ENCODE measurements at places on chromosomes 5 and 9.

DNA sequence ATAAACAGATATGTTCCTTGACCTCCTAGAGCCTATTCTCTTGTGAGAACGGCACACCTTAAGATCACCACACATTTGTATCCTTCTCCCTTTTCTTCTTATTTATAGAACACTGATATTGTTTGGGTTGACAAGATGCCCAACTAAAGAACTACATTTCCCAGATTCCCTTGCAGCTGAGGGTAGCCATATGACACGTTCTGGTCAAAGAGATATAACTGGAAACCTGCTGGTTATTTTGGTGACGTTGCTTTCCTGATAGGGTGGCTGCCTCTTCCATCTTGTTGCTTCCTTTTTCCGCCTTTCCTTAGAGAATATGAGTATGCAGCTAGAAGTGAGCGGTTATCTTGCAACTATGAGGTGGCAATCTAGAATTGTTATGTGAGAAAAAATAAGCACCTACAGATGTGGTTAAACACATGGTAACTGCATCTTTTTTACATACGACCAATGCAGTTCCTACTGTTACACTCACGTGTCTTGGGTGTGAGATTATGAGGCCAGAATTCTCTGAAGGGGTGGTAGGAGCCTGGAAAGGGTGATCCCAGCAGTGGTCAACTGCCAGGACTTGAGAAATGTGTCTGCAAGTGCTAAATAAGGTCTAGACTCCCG is 72.9 kb downstream of the SEC61B start:
- no peak for DNase-seq

GRCh38 chr5:136104306-136104965 is 28.2 kb upstream of the SMAD5 start:
- no peak for DNase-seq

DNA sequence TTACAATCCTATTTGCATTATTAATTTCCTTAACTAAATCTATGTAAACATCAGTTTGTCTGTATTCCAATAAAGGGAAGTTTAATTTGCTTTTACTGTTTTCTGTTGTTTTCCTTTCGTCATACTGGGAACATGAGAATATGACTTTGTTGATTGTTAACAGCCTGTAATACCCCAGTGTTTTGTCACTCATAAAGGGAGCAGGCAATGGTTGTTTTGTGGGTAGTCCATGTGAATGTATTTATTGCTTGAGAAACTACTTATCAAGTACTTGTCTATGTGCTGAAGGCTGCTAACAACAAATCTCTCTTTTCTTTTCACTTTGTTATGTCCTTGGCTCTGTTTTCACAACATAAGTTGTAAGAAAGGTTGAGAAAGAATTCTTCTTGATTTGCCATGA is 1070.2 kb upstream of the ACO1 start:
- DNase-seq = no peak

DNA sequence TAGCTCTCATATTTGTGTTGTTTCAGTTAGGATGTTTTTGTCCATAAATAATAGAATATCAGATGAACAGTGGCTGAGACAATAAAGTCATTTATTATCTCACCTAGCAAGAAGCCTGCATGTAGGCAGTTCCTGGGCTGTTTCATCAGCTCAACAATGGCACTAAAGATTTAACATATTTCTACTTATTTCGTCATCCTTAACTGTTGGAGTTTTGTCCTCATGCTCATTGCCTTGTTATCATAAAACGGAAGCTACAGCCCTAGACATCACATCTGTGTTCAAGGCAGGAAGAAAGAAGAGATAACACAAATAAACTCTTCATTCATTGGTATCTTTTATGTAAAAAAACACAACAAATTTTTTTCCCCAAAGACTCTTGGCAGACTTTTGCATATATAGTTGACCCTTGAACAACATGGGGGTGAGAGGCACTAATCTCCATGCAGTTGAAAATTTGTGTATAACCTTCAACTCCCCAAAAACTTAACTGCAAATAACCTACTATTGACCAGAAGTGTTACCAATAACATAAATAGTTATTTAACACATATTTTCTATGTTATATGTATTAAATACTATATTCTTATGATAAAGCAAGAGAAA is 277.2 kb upstream of the ADRA1B start:
- no peak for DNase-seq

- no peak for DNase-seq
These were observed 169.3 kb downstream of the DCP2 start for GRCh38 chr5:113145757-113146387.

- no peak for DNase-seq
These were observed 170.3 kb upstream of the PRR16 start for GRCh38 chr5:120293796-120294195.

DNA sequence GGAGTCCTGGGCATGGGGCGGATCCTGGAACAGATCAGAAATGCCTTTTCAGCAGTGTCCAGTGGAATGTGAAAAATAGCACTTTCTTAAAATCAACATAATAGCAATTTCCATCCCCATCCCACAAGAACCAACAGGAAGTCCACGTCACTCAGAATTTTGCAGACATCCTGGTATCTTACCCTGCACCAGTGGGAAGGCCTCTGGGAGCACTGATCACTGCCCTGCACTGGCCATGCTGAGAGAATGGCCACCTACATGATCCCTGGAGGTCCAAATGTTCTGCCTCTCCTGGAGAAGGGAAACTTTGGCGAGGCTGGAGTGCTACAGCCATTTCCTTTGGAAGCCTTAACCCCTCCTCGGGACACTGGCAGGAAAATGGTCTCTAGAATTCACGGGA is 173.8 kb downstream of the SGCD start:
- no peak for DNase-seq

GRCh38 chr9:131731644-131732043 is 8.2 kb downstream of the RAPGEF1 start:
- no peak for DNase-seq

DNA sequence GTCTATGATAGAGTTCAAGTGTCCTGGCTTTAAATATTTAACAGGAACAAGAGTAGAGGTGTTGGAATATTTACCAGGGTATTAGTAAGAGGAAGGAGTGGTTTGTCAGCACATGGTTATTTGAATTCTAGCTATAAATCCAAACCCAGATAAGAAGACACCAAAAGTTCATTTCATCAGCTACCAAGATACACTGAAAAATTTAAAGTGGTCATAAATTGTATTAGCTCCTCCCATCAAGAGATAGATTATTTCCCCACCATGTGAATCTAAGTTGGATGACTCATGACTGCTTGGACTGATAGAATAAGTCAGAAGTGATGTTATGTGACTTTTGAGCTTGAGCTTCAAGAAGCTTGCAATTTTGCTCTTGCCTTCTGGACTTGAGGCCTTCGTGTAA is 72.1 kb upstream of the GRAMD2B start:
- no peak for DNase-seq

GRCh38 chr5:152094716-152095115 is 170.1 kb upstream of the GLRA1 start:
- DNase-seq = no peak
